LHCN-M2 (cell line): ENCODE measurements at places on chromosomes 2 and 18.

DNA sequence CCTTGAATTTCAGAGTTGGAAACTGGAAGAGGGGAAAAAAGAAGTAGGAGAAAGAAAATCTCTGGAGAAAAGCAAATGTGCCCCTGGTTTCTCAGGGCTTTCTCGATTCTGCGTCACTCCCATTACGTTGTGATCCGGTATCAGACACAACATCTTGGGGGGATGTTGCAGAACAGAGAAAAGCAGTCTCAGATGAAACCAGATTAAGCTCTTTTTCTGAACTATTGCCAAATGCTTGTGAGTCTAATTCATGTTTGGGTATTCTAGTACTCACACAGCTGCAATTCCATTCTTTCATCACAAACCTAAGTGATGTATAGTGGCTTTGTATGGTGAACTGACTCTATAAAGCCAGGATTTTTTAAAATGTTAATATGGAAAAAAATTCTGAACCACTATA is 233.2 kb downstream of the TCF4 start:
- DNase-seq: no peak

DNA sequence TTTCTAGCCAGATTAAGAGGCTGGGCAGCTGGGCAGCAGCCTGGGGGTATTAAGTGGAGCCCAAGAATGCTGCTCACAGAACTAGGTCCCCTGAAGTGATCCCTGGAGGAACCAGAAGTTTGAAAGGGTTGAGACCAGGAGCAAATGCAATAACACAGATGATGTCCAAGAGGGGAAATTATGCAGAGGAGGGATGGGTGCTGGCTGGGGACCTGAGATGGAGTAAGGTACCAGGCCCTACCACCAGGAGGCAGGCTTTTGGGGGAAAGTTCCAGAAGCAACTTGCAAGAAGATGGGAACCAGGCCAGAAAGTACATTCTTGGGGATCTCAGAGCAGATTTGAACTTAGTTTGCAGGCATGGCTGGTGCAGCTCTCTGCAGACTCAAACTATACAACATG is 175.1 kb downstream of the NCK2 start:
- peak; percentile 38 for DNase-seq

DNA sequence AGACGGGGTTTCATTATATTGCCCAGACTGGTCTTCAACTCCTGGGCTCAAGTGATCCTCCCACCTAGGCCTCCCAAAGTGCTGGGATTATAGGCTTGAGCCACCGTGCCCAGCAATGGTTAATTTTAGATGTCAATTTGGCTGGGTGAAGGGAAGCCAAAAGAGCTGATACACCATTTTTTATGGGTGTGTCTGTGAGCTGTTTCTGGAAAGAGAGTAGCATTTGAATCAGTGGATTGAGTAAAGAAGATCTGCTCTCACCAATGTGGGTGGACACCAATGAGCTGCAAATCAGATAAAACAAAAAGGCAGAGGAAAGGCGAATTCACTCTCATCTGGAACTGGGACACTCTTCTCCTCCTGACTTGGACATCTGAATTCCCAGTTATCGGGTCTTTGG is 16.1 kb upstream of the TAF4B start:
- DNase-seq: no peak

- no peak for DNase-seq
Observed at GRCh38 chr18:58525928-58526424, 102.9 kb downstream of the ALPK2 start.

GRCh38 chr18:58069721-58070292 is 25.8 kb downstream of the NEDD4L start:
- no peak for DNase-seq

- peak; percentile 58 for DNase-seq
Observed at GRCh38 chr18:72419914-72420313, 124.2 kb downstream of the CBLN2 start.

DNA sequence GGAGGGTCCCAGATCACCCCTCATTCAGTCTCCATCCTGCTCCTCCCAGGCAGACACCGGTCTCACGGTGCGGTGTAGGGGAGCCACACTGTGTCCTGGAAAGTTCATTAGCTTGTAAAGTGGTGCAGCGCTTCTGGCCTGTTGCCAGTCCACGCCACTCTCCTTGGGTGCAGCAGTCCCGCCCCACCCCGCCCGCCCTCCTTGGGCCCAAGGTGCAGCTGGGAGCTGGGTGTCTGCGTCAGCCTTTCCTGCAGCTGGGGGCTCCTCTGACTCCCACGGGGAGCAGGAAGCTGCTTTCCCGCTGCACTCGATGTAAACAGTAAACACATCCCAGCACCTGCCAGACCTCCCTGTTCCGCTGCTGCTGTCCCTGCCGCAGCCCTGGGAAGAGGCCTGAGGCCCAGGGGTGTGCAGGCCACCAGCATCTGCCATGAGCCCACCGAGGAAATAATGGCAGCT is 53.8 kb upstream of the ASB18 start:
- DNase-seq: no peak

GRCh38 chr2:86176597-86176996 is 18.7 kb downstream of the IMMT start:
- no peak for DNase-seq

DNA sequence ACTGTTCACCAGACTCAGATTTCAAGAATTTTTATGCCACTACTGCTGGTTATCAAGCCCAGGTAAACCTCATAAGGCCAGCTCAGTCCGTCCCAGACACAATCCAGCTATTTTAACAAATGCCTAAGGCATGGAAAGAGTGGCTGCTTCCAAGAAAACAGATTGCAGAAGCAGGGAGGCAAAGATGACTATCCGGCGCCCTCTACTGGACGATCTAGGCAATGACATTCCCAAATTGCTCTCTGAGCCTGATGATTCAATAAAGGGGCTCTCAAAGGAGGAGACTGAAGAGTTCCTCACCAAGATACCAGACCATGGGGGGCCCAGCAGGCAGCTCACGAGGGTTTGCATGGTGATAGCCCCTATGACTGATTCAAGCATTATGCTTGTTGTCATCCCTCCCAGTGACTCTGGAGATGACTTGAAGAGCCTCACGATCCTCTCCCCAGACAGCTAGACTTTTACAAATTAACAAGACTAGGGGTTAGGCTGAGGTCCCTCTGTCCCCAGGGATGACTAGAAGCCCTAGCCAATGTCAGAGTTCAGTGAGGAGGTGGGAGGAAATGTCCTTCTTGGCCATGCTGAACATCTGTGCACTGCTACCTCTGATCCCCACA is 25.0 kb downstream of the SERPINB8 start:
- DNase-seq: peak; percentile 57

GRCh38 chr2:143841935-143842334 is 678.0 kb downstream of the ZEB2 start:
- peak; percentile 35 for DNase-seq

DNA sequence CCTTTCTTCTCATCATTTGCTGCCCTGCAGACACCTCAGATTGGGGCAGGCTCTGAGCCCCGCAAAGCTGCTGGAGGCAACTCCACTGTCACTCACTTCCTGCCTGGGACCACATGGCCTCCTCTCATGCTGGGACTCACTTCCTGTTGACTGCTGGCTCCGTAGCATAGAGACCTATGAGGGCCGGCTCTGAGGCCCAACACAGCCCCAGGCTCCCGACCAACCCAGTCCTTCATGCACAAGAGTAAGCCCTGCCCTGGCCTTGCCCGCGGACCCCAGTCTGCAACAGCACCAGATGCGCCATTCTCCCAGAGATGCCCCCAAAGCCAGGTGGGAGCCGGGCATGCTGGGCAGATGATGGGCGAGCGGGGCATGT is 55.7 kb downstream of the DNMT3A start:
- no peak for DNase-seq

DNA sequence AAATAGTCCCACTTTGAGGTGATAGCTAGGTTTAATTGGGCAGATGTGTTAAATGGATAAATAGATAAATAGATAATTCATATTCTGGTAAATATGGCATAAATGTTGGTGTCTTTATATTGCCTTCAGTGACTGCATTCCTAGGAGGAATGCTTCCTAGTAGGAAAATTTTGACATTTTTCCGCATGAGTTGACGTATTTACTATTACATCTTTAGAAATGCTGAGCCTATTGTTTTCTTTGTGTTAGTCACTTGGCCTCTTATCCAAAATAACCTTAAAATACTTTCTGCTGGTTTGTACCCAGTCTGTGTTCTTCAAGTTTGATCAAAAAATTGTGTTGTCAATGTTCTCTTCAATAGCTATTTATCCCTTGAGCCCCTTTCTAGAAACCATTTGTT is 495.6 kb upstream of the ZEB2 start:
- DNase-seq: no peak

GRCh38 chr2:53467467-53468180 is 300.0 kb upstream of the CHAC2 start:
- no peak for DNase-seq

- peak; percentile 56 for DNase-seq
Observed at GRCh38 chr2:120620025-120620793, 115.5 kb upstream of the GLI2 start.

- DNase-seq: no peak
Observed at GRCh38 chr18:21063011-21063410, 48.6 kb downstream of the ROCK1 start.

GRCh38 chr2:160228141-160228917 is 28.3 kb upstream of the ITGB6 start:
- peak; percentile 95 for DNase-seq

- DNase-seq: peak; percentile 6
Observed at GRCh38 chr18:50961974-50962373, 5.9 kb upstream of the ELAC1 start.

GRCh38 chr2:162678551-162678950 is 160.0 kb downstream of the KCNH7 start:
- no peak for DNase-seq

DNA sequence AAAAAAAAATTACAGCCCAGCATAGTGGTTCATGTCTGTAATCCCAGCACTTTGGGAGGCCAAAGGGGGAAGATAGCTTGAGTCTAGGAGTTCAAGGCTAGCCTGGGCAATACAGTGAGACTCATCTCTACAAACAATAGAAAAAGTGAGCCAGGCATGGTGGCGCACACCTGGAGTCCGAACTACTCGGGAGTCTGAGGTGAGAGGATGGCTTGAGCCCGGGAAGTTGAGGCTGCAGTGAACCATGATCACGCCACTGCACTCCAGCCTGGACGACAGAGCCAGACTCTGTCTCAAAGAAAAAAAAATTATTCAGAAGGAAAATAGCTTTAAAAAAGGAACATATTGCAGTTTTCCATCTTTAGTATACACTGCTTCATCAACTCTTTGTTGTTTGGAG is 47.8 kb downstream of the CYP27C1 start:
- no peak for DNase-seq

DNA sequence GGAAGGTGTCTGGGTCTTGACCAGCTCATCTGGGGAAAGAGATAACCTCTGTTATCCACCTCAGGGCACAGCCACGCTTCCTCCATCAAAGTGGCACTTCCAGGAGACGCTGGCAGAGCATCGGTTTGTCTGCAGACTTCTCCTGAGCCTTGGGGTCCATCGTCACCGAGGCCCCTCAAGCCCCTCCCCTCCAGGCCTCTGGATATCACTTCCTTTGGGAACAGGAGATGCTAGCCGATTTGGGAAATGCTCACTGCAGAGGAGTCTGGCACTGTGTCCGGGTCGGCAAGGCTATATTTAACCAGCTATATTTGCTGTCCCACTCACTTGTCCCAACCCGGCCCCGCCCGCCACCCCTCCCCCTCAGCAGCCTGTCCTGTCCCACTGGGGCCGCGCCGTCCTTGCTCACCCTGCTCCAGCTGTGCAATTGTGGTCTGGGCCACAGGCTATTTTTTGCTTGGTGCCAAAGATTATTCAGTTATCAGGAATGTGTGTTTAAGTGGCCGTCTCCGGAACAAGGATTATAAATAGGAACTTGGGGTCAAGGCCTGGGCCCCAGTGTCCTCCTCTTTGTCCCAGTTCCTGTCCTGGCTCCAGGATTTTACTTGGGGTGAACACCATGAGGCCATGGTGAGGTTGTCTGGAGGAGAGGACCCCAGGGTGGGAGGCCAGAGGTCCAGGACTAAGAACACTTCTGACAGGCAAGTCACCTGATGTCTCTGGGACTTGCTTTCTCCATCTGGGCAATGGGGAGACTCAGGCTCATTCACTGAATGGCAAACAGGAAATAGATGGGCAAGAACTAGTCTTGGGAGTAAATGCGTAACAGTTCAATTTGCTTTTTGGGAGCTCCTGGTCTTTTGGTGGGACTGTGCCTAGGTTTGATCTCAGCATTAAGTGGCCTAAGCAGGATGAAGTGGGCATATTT is 263.6 kb downstream of the DYSF start:
- peak; percentile 95 for DNase-seq
